Natural killer cell (primary cell): ENCODE measurements at places on chromosomes 7 and 10. TPM values are rescaled to one million over a fixed set of nuclear protein-coding genes. Genes with fewer than 3 reads are reported as not detected.

GRCh38 chr10:119378737-119379067 is 163.8 kb downstream of the RGS10 start:
- no peak for DNase-seq

DNA sequence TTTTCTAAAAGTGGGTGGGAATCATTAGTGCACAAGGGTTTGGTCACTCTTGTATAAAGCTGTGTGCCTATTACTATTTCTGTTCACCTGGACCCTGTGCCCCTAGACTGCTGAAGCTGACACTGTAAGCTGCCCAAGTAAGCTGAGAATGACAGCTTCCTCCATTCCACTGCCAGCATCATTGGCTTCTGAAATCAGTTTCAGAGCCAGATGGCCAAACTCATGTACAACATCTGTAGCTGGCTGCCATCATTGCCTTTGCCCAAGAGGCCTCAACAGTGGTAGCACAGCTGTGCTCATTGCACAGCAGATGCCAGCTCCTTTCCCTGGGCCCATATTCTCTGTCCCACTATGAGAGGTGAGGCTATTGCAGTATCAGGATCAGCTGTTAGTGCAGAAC is 165.7 kb downstream of the CPEB3 start:
- DNase-seq = no peak

- no peak for DNase-seq
Measured at GRCh38 chr7:135335628-135336139, 102.0 kb downstream of the STRA8 start.

DNA sequence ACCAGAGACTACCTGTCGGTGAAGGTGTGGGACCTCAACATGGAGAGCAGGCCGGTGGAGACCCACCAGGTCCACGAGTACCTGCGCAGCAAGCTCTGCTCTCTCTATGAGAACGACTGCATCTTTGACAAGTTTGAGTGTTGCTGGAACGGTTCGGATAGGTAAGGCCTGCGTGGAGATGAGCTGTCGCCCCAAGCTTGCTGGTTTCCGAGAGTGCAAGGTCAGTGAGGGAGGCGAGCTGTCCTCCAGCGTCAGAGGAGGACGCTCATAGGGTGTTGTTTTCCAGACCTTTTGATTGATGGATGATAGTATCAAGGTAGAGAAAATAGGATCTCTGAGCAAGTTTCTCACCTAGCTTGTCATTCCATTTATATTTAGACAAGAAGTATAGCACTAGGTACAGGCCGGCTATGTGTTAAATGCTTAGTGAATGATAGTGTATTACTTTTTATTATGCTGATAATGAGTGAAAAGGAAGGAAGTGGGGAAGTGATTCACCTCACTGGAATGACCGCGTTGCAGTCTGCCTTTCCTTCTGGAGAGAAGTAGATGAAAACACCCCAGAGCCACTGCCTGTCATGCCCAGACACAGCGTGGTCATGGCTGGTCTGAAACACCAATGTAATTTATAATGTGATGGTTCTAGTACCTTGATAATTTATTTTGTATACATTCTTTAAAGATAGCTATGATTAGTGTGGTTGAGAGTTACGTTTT is 33.9 kb downstream of the BNIP3 start:
- DNase-seq = no peak

DNA sequence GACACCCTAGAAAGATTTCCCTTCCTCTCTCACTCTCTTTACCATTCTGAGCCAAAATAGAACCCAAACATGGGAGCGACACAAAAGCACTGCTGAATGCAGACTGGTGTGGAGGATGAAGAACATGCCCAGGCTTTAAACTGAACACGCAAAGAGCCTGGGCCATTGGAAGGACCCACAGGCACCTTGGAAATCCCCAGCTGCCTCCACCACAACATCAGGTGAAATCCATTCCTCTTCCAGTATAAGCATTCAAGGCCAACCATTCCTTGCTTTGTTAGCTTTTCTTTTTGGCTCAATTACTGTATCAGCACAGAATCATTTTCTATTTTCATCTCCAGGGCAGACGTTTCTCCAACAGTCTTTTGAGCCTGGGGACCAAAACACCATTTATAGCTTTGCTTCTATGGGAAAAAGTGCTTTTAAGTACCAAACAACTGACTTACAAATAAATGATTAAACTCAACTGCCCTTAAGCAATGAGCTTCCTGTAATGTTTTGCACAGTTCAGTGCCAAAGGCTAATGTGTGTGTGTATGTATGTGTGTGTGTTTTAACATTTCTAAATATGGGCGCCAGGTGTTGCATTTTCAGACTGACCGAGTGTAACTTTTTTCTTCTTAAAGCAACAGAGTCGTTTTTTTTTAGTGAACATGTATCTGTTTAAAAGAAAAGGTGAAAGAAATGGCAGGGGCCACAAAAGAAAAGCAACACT is 16.2 kb upstream of the BLNK start:
- no peak for DNase-seq

DNA sequence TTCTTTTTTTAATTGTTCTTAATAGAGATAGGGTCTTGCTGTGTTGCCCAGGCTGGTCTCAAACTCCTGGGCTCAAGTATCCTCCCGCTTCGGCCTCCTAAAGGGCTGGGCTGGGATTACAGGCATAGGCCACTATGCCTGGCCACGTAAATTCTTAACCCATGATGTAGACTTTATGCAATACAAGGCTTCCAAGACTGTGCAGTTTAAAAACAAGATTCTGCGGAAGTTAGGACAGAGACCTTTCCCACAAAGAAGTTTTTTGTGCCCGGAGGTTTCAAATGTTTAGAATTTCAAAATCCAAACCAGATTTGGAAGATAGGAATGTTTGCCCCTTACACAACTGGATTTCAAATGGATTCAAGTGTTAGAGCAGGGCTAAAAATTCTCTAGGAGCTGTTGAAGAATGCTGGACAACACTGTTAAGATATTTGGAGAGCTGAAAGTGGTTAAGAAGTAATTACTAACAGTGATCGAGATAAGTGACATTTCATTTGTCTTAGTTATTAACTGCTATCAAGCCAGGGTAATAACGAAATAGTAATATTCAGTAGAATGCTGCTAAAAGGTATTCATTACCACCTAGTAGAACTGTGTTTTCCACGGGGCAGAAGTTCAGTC is 7.4 kb downstream of the APBB1IP start:
- no peak for DNase-seq

GRCh38 chr7:132899833-132900232 is 182.1 kb downstream of the CHCHD3 start:
- no peak for DNase-seq

GRCh38 chr7:121510302-121510701 is 114.2 kb upstream of the FAM3C start:
- DNase-seq = no peak

GRCh38 chr10:11687779-11688447 is 54.3 kb upstream of the ECHDC3 start:
- DNase-seq = no peak

- no peak for DNase-seq
Measured at GRCh38 chr7:29254591-29254990, 60.0 kb downstream of the CHN2 start.

DNA sequence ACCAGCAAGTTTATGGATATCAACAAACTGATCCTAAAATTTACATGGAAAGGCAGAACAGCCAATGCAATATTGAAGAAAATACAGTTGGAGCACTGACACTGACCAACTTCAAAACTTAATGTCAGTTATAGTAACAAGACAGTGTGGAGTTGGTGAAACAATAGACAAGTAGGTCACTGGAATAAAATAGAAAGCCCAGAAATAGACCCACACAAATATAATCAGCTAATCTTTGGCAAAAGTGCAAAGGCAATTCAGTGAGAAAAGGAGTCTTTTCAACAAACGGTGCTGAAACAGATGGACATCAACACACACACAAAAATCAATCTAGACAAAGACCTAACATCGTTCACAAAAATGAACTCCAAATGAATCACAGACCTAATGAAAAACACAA is 13.8 kb downstream of the RSU1 start:
- no peak for DNase-seq

NPTX2 gene
- total RNA-seq = not detected

CPA2 gene
- not detected for total RNA-seq

TMEM60 gene
- 3.9 TPM for total RNA-seq

SKIDA1 gene
- total RNA-seq = not detected

FEZF1 gene
- not detected for total RNA-seq

ERVW-1 gene
- not detected for total RNA-seq

FKBP6 gene
- not detected for total RNA-seq

PDE6C gene
- not detected for total RNA-seq
